ENCODE measurements at places on chromosomes 16 and 17.

GRCh38 chr17:18859256-18859655 is 1.3 kb downstream of the PRPSAP2 start:
- DNase-seq: no peak

DNA sequence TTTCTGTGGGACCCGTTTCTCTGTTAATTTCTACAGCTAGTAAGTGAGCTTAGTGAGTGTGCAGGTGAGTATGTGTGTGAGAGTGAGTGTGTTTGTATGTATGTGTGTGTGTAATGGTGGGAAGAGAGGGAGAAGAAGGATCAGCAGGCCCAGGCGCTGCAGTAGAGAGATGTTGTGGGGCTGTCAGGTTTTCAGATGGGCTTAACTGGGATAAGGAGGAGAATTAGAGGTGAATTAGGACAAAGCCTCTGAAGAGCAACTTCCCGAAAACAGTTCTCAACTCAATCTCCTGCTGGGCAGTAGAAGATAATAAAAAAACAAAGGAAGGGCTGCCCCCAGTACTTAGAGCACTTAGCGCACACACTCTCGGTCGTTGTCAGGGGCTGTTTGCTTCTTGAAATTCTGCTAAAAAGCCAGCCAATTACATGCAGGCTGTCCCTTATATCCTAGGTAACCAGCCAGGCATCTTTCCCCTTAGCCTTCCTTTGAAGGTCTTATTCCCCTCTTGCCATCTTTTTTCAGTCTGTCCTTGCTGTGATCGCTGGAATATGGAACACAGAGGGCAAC is 63.4 kb downstream of the CLEC16A start:
- no peak for DNase-seq

GRCh38 chr17:61202564-61202963 is 197.1 kb upstream of the TBX2 start:
- DNase-seq: no peak

GRCh38 chr17:3710951-3711383 is 12.7 kb upstream of the HASPIN start:
- no peak for DNase-seq

DNA sequence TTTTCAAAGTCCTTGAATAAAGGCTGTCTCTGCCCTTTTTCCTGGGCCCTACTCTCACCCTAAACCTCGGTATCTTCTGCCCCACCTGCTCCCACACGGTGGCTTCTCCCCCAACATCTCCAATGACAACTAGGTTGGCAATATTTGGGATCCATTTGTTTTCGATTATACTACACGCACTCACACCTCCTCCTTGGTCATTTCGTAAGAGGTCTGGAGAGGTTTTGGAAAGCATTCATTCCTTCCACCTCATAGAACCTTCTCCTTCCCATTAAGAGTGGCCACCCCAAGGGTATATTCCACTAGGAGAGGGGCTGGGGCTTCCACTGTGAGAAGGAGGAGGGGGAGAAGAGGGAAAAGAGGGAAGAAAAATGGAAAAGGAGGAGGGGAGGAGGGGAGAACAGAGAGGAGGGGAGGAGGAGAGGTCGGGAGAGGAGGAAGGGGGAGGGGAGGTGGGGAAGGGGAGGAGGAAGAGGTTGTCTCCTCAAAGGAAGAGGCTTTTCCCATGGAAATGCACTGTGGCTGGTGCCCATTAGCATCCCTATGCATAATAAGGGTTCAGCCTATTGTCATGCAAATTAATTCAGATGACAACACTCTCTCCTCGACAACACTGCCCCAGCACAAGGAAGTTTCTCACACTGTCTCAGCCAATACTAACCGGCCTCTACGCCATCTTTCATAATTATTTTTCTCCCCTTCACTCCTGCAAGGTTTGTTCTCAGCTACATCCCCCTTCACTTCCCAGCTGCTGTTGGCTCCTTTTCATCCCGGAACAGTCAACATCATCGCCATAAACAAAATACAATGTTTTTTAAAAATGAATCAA is 30.0 kb downstream of the SOX9 start:
- no peak for DNase-seq

- no peak for DNase-seq
Measured at GRCh38 chr16:1428511-1428910, 2.4 kb upstream of the PERCC1 start.

- DNase-seq: no peak
Measured at GRCh38 chr16:80459966-80460365, 80.8 kb upstream of the DYNLRB2 start.

- no peak for DNase-seq
Measured at GRCh38 chr17:41396996-41397660, at the start of gene KRT31. KRT31 (minus strand) TSS chr17:41397608; CDS start chr17:41397539, 69 bp downstream.

GRCh38 chr17:72699545-72699944 is 392.9 kb downstream of the SLC39A11 start:
- DNase-seq: no peak

DNA sequence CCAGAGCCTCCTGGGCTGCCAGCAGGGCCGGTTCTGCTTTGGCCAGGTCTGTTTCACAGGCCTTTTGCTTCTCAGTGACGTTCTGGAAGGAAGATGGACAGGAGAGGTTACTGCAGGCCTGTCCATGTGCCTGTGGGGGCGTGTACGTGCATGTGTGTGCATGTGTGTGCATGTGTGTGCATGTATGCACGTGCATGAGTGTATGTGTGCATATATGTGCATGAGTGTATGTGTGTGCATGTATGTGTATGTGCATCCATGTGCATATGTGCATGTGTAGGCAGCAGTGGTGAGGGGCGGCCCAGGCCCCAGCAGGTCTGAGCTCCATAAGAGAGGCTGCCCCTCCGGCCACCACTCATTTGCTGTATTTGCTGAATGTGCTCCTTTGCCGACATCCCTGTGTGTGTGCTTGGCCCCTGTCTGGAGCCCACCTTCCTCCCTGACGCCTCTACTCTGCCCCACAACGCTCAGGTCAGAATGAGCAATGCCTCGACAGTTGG is 81.8 kb downstream of the PGS1 start:
- DNase-seq: no peak

GRCh38 chr16:17246974-17247732 is 223.6 kb downstream of the XYLT1 start:
- no peak for DNase-seq

DNA sequence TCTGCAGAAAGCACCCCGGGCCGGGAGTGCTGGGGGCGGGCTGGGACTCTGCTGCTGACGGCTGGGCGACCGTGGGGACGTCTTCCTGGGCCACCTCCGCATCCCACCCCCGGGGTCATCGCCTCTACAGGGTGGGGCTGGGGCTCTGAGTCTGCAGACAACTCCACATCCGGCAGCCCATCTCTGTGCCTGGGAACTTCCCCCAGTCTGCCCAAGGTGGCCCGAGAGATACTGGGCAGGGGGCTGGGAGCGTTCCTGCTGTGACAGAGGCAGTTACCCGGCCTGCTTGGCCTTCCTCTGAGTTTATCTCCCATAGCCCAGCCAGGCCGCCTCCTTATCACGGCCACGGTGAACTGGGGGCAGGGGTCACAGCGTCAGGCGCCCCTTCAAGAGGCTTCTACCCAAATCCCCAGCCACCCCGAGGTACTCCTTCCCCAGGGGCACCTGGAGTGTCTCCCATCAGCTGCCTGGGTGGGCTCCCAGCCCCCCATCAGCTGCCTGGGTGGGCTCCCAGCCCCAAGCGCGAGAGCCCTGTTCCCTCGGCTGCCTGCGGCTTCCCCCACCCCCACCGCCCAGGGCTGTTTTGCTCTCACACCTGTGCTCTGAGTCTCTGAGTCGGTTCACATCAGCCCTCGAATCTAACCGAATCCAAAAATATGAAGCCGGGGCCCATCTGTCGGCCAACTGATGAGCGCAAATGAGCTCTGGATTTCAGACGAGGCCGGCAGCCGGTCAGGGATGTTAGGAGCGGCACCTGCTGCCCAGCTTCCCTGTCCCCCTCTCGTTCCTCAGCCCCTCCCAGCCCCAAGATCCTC is 15.6 kb upstream of the CBFA2T3 start:
- no peak for DNase-seq

Data from epithelial cell of prostate (primary cell).